ENCODE measurements at places on chromosomes 5 and 9. TPM values are rescaled to one million over a fixed set of nuclear protein-coding genes. Genes with fewer than 3 reads are reported as not detected.

GRCh38 chr5:71652803-71653543, 65.8 kb downstream of the MCCC2 start:
- no peaks in the 10 kb centered on the region for H3K4me1 ChIP-seq
- H3K27ac ChIP-seq = no peak overlapping the region
- no peak for DNase-seq
- peaks cover 37% of the 10 kb centered on the region for H3K36me3 ChIP-seq
- no peak overlapping the region for H3K4me3 ChIP-seq

- peak overlapping the region; percentile 88 for H3K27ac ChIP-seq
- no peak for DNase-seq
- H3K36me3 ChIP-seq = peaks cover 10% of the 10 kb centered on the region
- no peak overlapping the region for H3K4me3 ChIP-seq
- H3K4me1 ChIP-seq = peaks cover 36% of the 10 kb centered on the region
These were observed 18.3 kb upstream of the PHYHD1 start for GRCh38 chr9:128902351-128903078.

- H3K4me1 ChIP-seq = no peaks in the 10 kb centered on the region
- peaks cover 4% of the 10 kb centered on the region for H3K27me3 ChIP-seq
- H3K27ac ChIP-seq = no peak overlapping the region
These were observed 38.6 kb upstream of the CEMIP2 start for GRCh38 chr9:71806901-71807307.

DNA sequence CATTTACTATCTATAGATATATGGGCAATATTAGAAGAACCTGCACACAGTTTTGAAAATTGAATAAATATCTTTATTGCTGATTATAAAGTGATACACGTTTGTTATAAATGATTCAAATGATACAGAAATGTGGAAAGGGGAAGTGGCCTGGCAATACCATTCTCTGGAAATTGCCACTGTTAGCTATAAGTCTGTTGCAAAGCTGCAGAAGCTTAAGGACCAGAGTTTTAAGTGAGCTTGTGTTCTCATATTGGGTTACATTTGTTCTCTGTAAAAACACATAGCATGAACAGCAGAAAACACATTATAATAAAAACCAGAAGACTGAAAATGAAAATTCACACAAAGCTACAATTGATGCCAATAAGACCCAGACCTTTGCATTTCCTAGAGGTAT, 59.6 kb downstream of the RASGRF2 start:
- H3K4me3 ChIP-seq = no peak overlapping the region
- no peaks in the 10 kb centered on the region for H3K36me3 ChIP-seq
- no peak overlapping the region for H3K27ac ChIP-seq
- H3K4me1 ChIP-seq = peaks cover 9% of the 10 kb centered on the region
- DNase-seq = no peak

DNA sequence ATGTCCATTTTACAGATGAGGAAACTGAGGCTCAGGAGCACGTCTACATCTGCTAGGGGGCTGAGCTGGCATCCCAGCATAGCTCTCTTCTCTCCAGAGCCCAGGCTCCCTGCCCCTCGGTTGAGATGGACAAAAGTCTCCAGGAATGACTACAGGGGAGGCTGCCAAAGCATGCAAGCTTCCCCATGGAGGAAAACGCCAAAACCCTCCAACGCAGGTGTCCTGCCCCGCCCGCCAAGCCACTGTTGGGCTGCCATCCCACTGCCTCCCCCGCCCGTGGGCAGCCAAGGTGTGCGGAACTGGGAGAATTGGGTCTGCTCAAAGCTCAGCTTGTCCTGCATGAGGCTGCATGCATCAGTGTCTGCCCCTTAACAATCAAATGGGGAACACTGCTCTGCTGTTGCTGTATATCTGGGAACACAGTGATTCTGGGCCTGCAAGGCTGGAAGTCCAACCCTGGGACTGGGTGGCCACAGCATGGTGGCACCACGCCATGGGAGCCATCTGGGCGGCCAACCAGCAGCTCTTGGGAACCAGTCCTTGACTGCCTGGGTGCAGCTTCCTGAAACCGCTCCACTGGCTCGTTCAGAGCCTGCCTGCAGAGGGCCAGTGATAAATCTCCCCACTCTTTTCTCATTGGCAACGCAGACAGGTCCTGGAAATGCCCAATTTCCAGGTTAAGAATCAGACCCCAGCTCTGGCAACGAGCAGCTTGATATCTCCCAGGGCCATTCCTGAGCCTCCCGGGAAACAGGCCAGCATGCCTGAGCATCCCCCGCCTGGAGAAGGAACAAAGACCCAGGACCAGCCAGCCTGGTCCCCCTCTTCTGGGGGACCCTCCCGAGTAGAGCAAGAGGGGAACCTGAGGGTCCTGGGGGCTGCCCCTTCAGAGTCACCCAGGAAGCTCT, 3.5 kb downstream of the RALGDS start:
- no peaks in the 10 kb centered on the region for H3K36me3 ChIP-seq
- no peak for DNase-seq
- no peaks in the 10 kb centered on the region for H3K27me3 ChIP-seq
- no peak overlapping the region for H3K4me3 ChIP-seq
- no peak overlapping the region for H3K27ac ChIP-seq

- H3K4me1 ChIP-seq = peaks cover 3% of the 10 kb centered on the region
- H3K27me3 ChIP-seq = no peaks in the 10 kb centered on the region
- no peaks in the 10 kb centered on the region for H3K36me3 ChIP-seq
- no peak for DNase-seq
These were observed 6.3 kb upstream of the CSNK1G3 start for GRCh38 chr5:123505633-123506032.

DNA sequence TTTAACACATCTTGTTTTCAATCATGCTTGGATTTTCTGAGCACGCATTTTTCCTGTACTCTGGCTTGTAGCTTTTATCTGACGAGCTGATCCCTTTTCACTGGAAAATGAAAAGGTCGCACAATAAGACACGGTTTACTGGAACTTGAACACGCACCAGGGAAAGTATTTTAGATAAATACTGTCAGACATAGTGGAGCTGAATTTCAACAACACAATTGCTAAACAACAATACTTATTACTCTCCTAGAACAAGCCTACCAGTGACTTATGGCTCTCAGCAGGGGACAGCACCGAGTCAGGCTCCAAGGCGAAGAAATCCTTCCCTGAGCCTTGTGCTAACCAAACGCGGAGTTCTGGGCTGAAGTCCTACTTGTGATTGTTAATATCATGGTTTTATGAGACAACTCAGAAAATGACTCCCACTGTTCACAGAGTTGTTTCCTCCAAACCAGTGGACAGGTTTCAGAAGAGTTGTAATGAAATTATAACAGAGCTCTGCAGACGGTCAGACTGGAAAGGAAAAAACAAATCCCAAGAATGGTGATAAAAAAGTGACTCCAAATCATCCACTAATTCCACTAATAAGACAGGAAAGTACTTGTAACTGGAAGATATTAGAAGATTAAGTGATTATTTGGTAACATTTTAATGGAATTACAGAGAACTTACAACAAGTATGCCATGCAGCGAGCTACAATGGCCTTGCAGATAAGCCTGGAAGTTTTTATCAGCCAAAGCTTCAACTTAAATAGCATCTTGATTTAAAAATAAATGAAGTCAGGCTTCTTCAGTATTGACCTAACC, 359.6 kb downstream of the EBF1 start:
- DNase-seq = no peak
- no peak overlapping the region for H3K27ac ChIP-seq
- H3K36me3 ChIP-seq = peaks cover 7% of the 10 kb centered on the region

GRCh38 chr9:3828495-3828894, 302.7 kb upstream of the RFX3 start:
- H3K4me3 ChIP-seq = no peak overlapping the region
- DNase-seq = no peak
- no peaks in the 10 kb centered on the region for H3K27me3 ChIP-seq
- peaks cover 19% of the 10 kb centered on the region for H3K36me3 ChIP-seq
- peaks cover 6% of the 10 kb centered on the region for H3K4me1 ChIP-seq
- no peak overlapping the region for H3K27ac ChIP-seq

DNA sequence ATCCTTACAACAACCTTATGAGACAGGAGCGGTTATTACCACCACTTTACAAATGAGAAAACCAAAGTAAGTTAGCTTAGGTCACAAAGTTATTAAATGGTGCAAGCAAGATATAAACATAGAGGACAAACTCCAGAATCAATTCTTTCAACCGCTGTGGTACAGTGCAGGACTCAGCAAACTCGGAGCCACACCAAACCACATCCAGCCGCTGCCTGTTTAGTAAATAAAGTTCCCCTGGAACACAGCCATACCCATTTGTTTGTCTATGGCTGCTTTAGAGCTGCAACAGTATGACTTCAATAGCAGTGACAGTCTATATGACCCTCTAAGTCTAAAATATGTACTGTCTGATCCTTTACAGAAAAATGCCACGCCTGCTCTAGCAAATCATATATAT, 1567.2 kb upstream of the WWC1 start:
- H3K27ac ChIP-seq = no peak overlapping the region
- H3K27me3 ChIP-seq = no peaks in the 10 kb centered on the region
- no peaks in the 10 kb centered on the region for H3K36me3 ChIP-seq
- H3K4me3 ChIP-seq = no peak overlapping the region

DNA sequence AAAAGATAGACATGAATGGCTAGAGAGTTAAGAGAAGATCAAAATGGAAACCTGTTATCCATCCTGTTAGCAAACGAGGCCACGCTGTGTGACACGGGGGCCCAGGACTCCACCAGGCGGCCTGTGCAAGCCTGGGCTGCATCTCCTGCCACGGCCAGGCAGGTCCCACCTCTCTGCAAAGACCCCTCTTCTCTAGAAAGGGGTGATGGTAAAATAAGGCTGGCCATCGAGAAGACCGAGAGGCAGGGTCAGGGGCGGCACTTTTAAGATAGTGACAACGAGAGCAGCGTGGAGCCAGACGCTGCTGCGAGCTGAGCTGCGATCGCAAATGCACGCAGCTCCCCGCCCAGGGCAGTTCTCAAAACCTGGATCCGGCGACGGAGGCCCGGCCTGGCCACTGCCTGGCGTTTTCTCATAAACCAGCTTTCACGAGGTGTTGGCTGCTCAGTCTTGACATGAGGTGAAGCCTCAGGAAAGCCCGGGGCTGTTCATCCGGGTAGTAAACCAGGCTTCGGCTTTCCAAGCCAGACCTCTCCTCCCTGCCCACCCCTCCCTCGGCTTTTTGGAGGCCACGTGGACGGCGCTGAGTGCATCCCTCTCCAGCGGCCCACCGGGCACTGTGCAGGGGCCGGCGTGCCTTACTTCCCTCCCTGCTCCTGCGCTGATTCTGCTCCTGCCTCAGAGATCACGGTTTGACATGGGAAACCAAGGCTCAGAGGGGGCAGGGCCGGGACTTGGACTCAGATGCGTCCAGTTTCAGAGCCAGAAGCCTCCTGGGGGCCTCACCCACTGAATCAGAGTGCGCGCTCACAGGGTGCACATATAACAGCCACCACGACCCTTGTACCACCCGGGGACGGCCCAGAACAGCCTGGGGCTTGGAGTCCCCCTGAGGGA, 151.6 kb upstream of the PHYKPL start:
- DNase-seq = peak; percentile 74
- peaks cover 19% of the 10 kb centered on the region for H3K27me3 ChIP-seq
- peaks cover 2% of the 10 kb centered on the region for H3K4me1 ChIP-seq
- no peaks in the 10 kb centered on the region for H3K36me3 ChIP-seq

GRCh38 chr5:65961633-65962032, 35.3 kb downstream of the ERBIN start:
- H3K27ac ChIP-seq = peak overlapping the region; percentile 69
- H3K4me3 ChIP-seq = no peak overlapping the region
- DNase-seq = no peak
- no peaks in the 10 kb centered on the region for H3K36me3 ChIP-seq

Gene SLC28A3
- not detected for total RNA-seq

Gene PCDHB15
- 4.3 TPM for total RNA-seq

Gene FOXD4L4
- total RNA-seq = not detected

Gene ZNF354C
- 3.8 TPM for total RNA-seq

Gene AIF1L
- total RNA-seq = 33.1 TPM

Gene GABRB2
- total RNA-seq = not detected

Gene CDKN2B-AS1
- total RNA-seq = 3.2 TPM

Gene PHF24
- 0.30 TPM for total RNA-seq

Data from chondrocyte (in vitro differentiated cells).